Esophagus squamous epithelium (tissue), 5 donors: ENCODE measurements at places on chromosomes 16 and 17.

DNA sequence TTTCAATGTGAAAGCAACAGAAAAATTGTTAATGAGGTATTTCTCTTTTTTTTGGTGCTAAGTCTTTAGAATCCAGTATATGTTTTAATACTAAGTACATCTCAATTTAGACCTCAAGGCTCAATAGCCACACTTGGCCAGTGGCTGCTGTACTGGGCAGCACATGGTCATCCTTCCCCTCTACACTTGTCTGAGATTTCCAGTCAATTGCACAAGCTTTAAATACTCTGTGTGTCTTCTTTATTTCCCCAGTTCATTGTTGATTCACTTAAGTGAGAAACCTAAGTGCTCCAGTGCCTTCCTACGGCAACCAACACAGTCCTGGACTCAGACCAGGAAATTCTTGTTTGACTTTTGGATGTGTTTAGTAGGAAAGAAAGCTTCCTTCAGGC, 62.2 kb downstream of the TNRC6C start:
- DNase-seq: no peak

- no peak for DNase-seq
Observed at GRCh38 chr17:57255182-57255775, 1.0 kb upstream of the MSI2 start.

DNA sequence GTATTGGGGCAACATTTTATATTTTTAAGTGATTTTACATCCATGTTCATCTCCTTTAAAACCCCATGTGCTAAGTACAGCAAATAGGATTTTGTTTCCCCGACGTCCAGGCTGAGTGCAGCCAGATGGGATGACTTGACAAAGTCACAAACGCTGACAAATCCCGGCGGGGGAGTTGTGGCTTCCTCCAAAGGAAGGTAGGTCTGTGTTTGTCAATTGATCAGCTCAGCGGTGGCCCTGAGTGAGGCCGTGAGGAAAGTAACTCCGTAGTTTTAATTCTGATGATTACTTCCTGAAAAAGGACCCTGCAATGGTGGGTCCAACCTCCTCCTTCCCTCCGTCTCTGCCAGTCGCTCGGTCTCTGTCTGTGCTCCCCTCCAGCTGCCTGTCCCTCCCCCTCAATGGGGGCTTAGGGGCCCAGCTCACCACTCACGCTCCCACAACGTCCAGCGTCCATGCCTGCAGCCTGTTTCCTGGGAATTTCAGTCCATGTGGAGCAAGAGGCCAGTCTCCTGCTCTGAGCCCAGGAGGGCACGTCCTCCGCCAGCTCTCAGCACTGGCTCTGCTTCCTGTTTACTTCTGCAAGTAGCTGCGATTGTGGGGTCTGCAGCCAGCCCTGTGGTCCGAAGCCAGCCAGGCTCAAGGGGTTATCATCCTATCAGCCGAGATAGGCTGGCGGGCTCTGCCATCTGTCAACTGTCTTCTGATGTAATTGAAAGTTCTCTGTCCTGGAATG, 209.4 kb upstream of the FOXF1 start:
- DNase-seq: no peak

- no peak for DNase-seq
Observed at GRCh38 chr17:45013021-45013997, 38.1 kb downstream of the DCAKD start.

- DNase-seq: no peak
Observed at GRCh38 chr16:55915096-55915827, 40.1 kb upstream of the CES5A start.

DNA sequence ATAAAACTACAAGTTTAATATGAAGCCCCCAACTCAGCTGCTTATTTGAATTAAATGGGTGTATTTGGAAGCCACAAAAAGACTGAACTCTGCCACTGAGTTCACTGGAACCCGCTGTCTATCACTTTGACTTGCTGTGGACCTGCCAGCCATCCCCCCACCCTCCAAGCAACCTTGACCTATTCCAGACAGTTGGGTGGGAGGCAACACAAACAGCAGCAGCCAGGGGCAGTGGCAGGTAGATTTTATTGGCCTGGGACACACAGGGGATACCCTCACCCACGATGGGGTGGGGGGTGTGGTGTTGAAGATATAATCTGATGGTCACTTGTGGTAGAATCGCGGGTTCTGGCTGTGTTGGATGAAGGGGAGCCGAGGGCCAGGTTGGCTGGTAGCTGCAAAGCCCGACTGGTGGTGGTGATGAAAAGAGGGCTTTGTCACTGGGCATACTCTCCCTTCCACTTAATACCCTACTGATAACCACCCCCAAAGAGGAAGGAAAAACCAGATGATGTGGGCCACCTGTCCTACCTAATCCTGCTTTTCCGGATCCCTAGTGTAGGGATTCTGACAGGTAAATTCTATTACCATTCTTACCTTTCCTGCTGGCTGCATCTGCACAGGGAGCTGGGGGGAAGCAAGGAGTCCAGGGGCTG, 2.6 kb downstream of the GPS2 start:
- no peak for DNase-seq

GRCh38 chr17:77442976-77443747, 302.4 kb downstream of the SEC14L1 start:
- DNase-seq: no peak

- no peak for DNase-seq
Observed at GRCh38 chr16:57572978-57573728, 30.7 kb downstream of the ADGRG5 start.

DNA sequence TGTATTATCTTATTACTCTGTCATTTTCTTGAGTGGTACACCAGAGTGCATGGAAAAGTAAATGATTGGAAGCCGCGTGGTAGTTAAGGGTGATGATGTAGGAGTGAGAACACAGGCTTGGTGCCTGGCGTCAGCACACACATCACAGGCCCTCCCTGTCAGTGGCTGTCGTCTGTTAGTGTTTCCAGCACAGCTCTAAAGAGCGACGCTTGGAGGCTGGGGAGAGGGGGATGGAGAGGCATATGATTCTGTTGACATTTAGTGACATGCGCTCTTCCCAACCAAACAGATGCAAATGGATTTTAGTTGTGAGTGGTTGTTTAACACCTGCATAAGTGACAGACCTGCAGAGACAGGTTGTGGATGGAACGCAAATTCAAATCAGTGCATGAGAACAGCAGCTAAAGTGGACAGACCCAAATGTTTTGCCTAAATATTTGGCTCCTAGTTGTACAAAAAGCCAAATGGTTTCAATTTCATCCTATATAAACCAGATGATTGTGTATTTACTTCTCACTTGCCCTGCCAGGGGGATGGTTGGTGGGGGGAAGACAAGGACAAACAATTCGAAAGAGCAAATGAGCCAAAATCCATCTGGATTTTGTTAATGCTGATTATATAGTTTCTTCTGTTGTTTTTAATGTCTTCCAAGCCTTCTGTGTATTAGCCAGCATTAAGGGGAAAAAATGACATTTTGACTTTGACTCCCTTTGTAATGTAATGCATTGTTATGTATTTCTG, 222.3 kb downstream of the WWOX start:
- DNase-seq: no peak

DNA sequence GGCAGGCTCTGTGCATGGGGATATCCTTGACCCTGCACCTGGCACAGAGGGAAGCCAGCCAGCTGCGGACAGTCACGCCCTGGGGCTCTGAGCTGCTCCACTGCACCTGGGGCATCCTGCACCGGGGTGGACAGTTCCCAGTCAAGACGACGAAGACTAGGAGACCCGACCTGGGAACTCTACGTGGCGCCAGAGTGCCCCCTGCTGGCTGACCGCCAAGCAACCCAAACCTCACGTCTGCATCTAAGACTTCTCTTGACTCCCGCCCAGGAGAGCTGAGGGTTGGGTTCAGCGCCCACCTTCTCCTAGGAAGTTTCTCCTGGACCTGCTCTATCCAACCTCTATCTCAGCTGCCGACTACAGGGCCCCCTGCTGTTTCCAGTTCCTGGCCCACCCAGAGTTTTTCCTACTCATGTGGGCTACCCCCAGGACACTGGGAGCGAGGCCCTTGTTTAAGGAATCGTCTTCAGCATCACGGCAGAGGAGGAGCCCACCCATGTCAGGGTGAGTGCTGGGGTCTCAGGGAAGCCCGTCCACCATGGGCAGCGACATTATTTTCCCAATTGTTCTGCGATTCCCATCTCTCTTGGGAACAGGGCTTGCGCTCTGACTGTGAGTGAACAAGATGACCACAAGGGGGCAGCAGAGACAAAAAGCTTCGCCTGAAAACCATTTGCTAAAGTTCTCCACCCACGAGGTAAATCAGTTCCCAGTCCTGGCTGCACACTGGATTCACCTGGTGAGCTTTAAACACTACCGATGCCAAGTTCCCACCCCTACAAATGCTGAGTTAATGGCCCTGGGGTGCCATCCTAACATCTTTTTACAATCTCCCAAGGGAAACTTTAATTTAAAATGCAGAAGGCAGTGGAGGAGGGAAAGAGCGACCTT, 29.3 kb downstream of the TLE7 start:
- no peak for DNase-seq

- DNase-seq: no peak
Observed at GRCh38 chr17:44414394-44415155, 25.1 kb upstream of the ITGA2B start.

- no peak for DNase-seq
Observed at GRCh38 chr17:77936881-77937280, 21.6 kb upstream of the TNRC6C start.

DNA sequence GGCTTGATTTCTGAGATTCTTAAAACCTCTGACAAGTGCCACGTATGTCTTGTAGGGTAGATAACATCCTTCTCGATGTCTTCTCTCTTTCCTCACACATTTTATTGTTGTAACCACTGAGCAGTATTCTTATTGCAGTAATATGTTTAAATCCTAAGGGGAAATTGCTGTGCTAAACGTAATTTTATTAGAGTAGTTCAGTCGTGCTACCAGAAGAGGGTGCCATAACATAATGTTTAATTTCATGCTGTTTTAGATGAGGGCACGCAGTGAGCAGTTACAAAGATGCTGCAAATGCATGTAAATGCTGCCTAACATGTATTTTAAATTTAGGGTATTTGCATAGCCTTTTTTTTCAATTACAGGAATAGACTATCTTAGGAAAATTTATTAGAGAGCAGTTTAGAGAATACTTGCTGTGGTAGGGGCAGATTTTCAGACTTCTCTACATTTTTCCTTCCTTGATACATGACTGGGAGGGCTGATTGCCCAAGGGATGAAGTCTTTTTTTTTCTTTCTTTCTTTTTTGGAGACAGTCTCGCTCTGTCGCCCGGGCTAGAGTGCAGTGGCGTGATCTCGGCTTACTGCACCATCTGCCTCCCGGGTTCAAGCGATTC, 51.7 kb downstream of the GAN start:
- DNase-seq: no peak

DNA sequence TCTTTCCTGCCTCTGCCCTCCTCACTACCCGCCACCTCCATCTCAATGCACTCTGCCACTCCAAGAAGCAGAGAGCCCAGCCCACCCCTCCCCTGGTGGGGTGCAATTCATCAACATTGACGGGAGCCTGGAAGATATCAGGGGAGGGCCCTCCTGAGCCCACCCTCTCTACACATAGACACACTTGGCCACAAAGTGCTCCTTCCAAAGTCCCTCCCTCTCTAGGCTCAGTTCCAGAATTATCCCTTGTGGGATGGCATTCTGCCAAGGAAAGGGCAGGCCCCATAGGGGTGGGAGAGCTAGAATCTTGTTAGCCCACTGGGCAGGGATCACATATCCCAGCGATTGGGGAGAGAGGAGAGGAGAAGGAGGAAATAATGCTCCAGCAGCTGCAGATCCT, 66.2 kb downstream of the TMEM132E start:
- no peak for DNase-seq

- no peak for DNase-seq
Observed at GRCh38 chr16:11256661-11257130, 692 bp upstream of the SOCS1 start.

DNA sequence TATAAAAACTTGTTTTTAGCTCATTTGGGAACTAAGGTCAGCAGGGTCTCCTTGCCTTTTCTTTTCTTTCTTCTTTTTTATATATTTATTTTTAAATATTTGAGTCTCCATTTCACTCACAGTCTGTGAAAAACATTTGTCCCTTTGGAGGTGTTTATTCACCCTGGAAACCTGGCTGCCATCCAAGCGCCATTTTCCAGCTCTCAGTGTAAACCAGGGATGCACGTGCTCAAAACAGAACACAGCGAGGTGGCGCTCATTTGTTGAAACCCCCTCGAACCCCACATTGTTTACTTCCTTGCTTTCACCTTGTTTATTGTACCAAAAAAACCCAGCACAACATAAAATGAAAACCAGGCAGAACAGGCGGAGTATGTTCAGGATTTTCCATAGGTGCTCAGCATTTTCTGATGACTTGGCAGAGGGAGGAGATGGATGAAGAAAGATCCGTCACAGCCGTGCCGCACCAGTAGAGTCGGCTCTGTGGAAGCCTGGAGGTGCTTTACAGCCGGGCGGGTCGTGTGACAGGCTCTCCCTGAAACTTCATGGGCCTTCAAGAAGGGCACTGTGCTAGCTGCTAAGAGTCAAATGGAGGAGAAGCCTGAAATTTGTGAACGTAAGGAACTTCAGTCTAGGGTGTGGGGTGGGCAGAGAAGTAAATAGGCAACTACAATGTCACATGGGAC, 284.4 kb downstream of the FOXL1 start:
- no peak for DNase-seq

DNA sequence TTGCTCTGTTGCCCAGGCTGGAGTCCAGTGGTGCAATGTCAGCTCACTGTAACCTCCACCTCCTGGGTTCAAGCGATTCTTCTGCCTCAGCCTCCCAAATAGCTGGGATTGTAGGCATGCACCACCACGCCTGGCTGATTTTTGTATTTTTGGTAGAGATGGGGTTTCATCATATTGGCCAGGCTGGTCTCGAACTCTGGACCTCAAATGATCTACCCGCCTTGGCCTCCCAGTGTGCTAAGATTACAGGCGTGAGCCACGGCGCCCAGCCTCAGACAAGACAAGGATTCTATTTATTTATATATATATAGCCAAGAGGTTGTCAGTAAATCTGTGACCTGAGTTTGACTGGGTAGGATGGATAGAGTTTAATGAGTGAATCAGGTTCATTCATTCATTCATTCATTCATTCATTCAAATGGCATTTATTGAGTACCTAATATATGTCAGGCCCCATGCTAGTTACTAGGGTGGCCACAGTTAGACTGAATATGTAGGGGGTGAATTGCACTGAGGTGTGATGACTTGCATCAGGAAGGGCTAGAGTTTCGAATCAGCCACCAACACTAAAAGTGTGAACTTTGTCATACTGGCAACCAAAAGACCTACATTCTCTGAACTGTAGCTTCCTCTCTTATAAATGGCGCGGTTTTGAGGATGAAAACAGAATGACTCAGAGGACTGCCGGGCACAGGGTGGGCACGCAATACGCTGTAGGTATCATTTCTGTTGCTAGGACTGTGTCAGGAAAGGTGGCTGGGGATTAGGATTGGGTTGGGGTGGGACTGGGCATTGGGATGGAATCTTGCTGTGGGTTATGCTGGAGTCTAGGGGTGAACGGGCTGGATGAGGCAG, 37.8 kb downstream of the ITGAE start:
- DNase-seq: no peak
